ENCODE measurements at places on chromosomes 16 and 17.
A peak's percentile ranks its signal among the peaks of the same experiment; 100 is the strongest.

DNA sequence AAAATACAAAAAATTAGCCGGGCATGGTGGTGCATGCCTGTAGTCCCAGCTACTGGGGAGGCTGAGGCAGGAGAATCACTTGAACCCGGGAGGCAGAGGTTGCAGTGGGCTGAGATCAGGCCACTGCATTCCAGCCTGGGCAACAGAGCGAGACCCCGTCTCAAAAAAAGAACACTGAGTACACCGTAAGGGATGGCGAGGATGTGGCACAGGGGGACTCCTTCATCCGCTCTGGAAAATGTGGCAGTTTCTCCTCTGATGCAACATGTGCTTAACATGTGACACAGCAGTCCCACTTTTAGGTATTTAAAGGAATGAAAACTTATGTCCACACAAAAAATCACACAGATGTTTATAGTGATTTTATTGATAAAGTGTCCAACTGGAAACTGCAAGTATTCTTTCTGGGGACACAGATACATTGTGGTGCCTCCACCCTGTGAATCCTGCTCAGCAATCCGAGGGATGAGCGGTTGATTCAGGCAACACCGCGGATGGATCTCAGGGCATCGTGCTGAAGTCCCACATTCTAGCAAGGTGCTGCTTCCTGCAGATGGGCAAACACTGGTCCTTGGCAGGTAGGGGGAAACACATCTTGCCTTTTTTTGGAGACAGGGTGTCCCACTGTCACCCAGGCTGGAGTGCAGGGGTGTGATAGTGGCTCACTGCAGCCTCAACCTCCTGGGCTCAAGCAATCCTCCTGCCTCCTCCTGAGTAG, 3.5 kb upstream of the C16orf95 start:
- H3K4me3 ChIP-seq = no peak overlapping the region
- peaks cover 8% of the 10 kb centered on the region for H3K4me1 ChIP-seq
- H3K27ac ChIP-seq = peak overlapping the region; percentile 50
- no peaks in the 10 kb centered on the region for H3K27me3 ChIP-seq
- ATAC-seq = no peak

GRCh38 chr16:88835818-88836217, 20.9 kb downstream of the GALNS start:
- H3K27ac ChIP-seq = no peak overlapping the region
- peaks cover 10% of the 10 kb centered on the region for H3K36me3 ChIP-seq
- H3K4me3 ChIP-seq = no peak overlapping the region
- no peaks in the 10 kb centered on the region for H3K4me1 ChIP-seq
- no peak for ATAC-seq
- H3K27me3 ChIP-seq = no peaks in the 10 kb centered on the region

GRCh38 chr17:79801156-79802038, 4.5 kb upstream of the CBX8 start:
- no peak overlapping the region for H3K27ac ChIP-seq
- peaks cover 29% of the 10 kb centered on the region for H3K4me1 ChIP-seq
- H3K27me3 ChIP-seq = peaks cover 41% of the 10 kb centered on the region
- H3K4me3 ChIP-seq = no peak overlapping the region
- H3K36me3 ChIP-seq = peaks cover 20% of the 10 kb centered on the region

- peak overlapping the region; percentile 81 for H3K4me3 ChIP-seq
- ATAC-seq = peak; percentile 57
- H3K4me1 ChIP-seq = peaks cover 50% of the 10 kb centered on the region
- H3K27ac ChIP-seq = peak overlapping the region; percentile 98
- H3K27me3 ChIP-seq = no peaks in the 10 kb centered on the region
Observed at GRCh38 chr16:57539072-57539796, 2.9 kb upstream of the CCDC102A start.

- peaks cover 6% of the 10 kb centered on the region for H3K4me1 ChIP-seq
- H3K4me3 ChIP-seq = no peak overlapping the region
- H3K27me3 ChIP-seq = no peaks in the 10 kb centered on the region
- ATAC-seq = no peak
- H3K36me3 ChIP-seq = no peaks in the 10 kb centered on the region
Observed at GRCh38 chr16:27156579-27156978, 46.7 kb upstream of the KDM8 start.

- no peak overlapping the region for H3K27ac ChIP-seq
- no peak overlapping the region for H3K4me3 ChIP-seq
- peak; percentile 43 for ATAC-seq
- H3K4me1 ChIP-seq = peaks cover 22% of the 10 kb centered on the region
Observed at GRCh38 chr17:55436224-55437158, 14.9 kb upstream of the MMD start.

DNA sequence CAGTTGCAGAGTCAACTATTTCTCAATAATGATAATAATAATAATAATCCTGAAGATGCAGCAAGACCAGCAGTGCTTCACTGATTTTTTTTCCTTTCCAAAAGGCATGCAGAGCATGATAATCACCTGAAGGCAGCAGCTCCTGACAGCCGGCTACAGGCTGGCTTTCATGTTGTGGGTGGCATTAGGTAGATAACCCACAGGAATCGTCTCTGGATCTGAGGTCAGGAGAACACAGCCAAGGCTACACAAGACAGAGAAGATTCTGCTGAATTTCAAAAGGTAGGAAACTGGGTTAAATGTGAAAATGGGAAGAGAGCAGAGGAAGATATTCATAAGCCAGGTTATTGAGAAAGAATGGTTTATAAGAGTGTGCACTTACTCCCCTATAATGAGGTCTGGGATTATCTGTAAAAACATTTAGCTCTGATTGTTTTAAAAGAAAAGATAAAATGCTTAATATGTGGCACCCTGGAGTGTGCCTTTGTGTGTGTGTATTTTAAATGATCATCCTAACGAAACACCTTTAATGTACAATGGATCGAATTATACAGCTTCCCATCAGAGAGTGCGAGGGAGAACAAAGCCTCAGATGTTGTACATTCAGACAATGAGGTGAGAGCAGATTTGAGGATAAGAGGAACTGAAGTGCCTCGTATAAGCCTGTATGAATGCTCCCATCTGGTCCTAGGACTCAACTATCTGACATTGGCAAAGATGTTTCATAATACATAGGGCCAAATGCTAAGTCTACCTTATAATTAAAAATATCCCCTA, 273.1 kb downstream of the PHKB start:
- no peak overlapping the region for H3K27ac ChIP-seq
- H3K27me3 ChIP-seq = peaks cover 7% of the 10 kb centered on the region
- H3K4me1 ChIP-seq = peaks cover 6% of the 10 kb centered on the region
- H3K4me3 ChIP-seq = no peak overlapping the region

GRCh38 chr16:79155904-79156303, 444.6 kb downstream of the MAF start:
- no peaks in the 10 kb centered on the region for H3K27me3 ChIP-seq
- H3K4me1 ChIP-seq = peaks cover 17% of the 10 kb centered on the region
- H3K27ac ChIP-seq = no peak overlapping the region
- peak overlapping the region; percentile 43 for H3K4me3 ChIP-seq
- ATAC-seq = peak; percentile 85

- H3K27me3 ChIP-seq = peaks cover 5% of the 10 kb centered on the region
- no peaks in the 10 kb centered on the region for H3K36me3 ChIP-seq
- ATAC-seq = no peak
- H3K4me3 ChIP-seq = no peak overlapping the region
Observed at GRCh38 chr16:18959031-18959505, 24.7 kb upstream of the TMC7 start.

- peaks cover 45% of the 10 kb centered on the region for H3K36me3 ChIP-seq
- H3K27ac ChIP-seq = no peak overlapping the region
- no peaks in the 10 kb centered on the region for H3K4me1 ChIP-seq
- H3K27me3 ChIP-seq = no peaks in the 10 kb centered on the region
Observed at GRCh38 chr16:46583036-46583435, 38.1 kb downstream of the SHCBP1 start.

DNA sequence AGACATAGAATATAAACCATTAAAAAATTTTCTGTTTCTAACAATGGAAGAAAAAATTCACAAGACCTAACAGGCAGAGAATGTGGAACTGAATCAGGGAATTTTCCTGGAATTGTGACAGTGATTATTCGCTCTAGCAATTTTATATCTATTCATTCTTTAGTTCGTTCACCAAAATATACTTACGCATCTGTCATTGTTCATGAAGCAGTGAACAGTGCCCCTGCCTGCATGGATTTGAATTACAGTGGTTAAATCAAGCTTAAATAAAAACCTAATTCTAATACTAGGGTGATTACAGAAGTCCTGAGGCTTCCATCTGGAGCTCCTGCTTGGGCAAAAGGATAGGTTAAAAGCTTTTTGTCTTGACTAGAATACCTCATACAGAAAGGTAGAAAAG, 48.6 kb downstream of the ABCA8 start:
- no peaks in the 10 kb centered on the region for H3K36me3 ChIP-seq
- H3K4me3 ChIP-seq = no peak overlapping the region
- no peak for ATAC-seq
- H3K27ac ChIP-seq = no peak overlapping the region

DNA sequence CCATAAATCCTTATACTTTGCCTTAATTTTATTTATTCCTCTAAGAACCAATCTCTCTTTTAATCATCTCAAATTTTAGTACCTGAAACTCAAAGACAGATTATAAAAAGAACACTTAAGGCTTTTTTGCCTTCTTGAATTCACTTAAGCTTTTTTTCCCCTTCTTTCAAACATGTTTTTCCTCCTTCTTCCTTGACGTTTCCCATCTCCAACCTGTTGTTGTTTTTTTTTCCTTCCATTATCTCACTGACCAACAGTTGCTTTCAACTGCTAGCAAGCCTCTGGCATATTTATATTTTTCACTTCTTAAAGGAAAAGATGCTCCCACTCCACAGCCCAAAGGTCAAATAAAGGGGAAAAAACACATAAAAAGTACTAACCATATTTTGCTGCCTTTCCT, 32.2 kb downstream of the SPOP start:
- H3K36me3 ChIP-seq = peaks cover 30% of the 10 kb centered on the region
- H3K4me3 ChIP-seq = peak overlapping the region; percentile 66
- peak overlapping the region; percentile 78 for H3K27ac ChIP-seq
- peaks cover 30% of the 10 kb centered on the region for H3K4me1 ChIP-seq
- H3K27me3 ChIP-seq = no peaks in the 10 kb centered on the region

DNA sequence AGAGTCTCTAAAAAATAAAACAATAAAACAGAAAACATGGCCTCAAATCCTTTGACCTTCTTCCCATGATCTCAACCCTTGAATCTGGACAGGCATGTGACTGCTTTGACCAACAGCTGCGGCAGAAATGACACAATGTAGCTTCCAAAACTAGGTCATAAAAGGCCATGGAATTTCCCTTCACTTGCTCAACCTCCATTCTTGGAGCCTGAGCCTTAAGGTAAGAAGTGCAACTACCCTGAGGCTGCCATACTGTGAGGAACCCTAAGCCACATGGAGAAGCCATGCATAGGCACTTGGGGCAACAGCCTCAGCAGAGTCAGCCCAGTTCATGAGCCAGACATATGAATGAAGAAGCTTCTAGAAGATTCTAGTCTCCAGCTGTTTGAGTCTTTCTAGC, 75.7 kb upstream of the BRD7 start:
- H3K4me1 ChIP-seq = peaks cover 10% of the 10 kb centered on the region
- ATAC-seq = peak; percentile 87
- no peaks in the 10 kb centered on the region for H3K36me3 ChIP-seq
- H3K27me3 ChIP-seq = peaks cover 6% of the 10 kb centered on the region
- peak overlapping the region; percentile 46 for H3K27ac ChIP-seq

DNA sequence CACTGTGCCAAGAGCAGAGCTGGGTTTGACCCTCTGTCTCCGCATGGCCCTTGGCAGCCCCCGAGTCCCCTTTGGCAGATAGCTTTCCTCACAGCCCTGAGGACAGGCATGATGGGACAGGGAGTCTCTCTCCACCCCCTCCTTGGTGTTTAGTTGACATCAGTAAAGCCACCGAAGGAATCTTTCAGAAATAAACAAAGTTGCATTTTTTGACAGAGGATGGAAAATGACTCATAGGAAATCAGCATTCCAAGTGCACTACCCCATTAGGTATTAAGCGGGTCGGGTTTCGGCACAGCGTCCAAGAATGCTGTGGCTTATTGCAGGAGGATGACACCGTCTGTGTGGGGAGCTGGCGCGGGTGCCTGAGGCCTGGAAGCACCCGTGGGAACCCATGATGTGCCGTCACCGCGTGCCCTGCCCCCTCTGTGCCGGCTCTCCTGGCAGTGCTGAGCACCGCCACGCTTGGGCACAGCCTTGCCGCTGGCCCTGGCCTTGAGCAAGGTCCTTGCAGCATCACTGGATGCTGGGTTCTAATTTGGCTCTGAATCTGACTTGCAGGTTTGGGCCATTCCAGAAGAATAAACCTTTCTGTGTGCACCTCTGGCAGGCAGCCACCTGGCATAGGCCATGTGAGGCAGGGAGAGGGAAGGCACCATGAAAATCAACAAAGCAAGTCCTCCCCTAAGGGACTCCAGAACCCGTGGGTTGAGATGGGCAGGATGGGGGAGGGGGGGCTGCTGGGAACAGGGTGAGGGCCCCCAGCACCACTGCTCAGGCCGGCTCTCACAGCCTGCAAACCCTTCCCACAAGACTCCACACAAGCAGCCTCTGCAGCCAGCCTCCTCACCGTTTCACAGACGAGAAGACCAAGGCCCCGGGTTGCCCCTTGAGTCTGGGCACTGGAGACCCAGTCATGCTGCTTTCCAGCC, 50.5 kb upstream of the ZNF469 start:
- no peak overlapping the region for H3K4me3 ChIP-seq
- no peaks in the 10 kb centered on the region for H3K36me3 ChIP-seq
- peaks cover 7% of the 10 kb centered on the region for H3K4me1 ChIP-seq
- H3K27ac ChIP-seq = no peak overlapping the region
- no peak for ATAC-seq
- H3K27me3 ChIP-seq = peaks cover 5% of the 10 kb centered on the region

GRCh38 chr16:14362774-14363371, 267.2 kb downstream of the PARN start:
- H3K27me3 ChIP-seq = peaks cover 10% of the 10 kb centered on the region
- no peak overlapping the region for H3K4me3 ChIP-seq
- no peak overlapping the region for H3K27ac ChIP-seq
- ATAC-seq = no peak
- H3K4me1 ChIP-seq = no peaks in the 10 kb centered on the region
- H3K36me3 ChIP-seq = no peaks in the 10 kb centered on the region

- no peak overlapping the region for H3K4me3 ChIP-seq
- H3K4me1 ChIP-seq = no peaks in the 10 kb centered on the region
- H3K36me3 ChIP-seq = no peaks in the 10 kb centered on the region
- ATAC-seq = peak; percentile 98
- H3K27me3 ChIP-seq = no peaks in the 10 kb centered on the region
Observed at GRCh38 chr17:67293251-67294203, 48.5 kb upstream of the HELZ start.

GRCh38 chr17:27873746-27874145, 19.4 kb downstream of the LYRM9 start:
- H3K4me3 ChIP-seq = no peak overlapping the region
- ATAC-seq = no peak

- no peak for ATAC-seq
- H3K27me3 ChIP-seq = peaks cover 19% of the 10 kb centered on the region
- H3K4me1 ChIP-seq = peaks cover 12% of the 10 kb centered on the region
Observed at GRCh38 chr17:8068736-8069586, 18.6 kb downstream of the ALOX12B start.

GRCh38 chr17:76199469-76199868, 40.8 kb downstream of the RNF157 start:
- H3K36me3 ChIP-seq = peaks cover 22% of the 10 kb centered on the region
- peak overlapping the region; percentile 59 for H3K4me3 ChIP-seq
- H3K27me3 ChIP-seq = no peaks in the 10 kb centered on the region
- peak; percentile 94 for ATAC-seq
- H3K4me1 ChIP-seq = peaks cover 45% of the 10 kb centered on the region
